CD4-positive, alpha-beta memory T cell (primary cell): ENCODE measurements at places on chromosomes 13 and 19. TPM values are rescaled to one million over a fixed set of nuclear protein-coding genes. Genes with fewer than 3 reads are reported as not detected.
A peak's percentile ranks its signal among the peaks of the same experiment; 100 is the strongest.

The CACNG8 gene
- polyA plus RNA-seq = not detected

The IFNL1 gene
- 1.6 TPM for polyA plus RNA-seq

The LILRA5 gene
- not detected for polyA plus RNA-seq

The ZNF555 gene
- 5.1 TPM for polyA plus RNA-seq

The WIZ gene
- polyA plus RNA-seq = 2.5 TPM

The TRPC4 gene
- polyA plus RNA-seq = not detected

The CYP4F12 gene
- polyA plus RNA-seq = 0.68 TPM

DNA sequence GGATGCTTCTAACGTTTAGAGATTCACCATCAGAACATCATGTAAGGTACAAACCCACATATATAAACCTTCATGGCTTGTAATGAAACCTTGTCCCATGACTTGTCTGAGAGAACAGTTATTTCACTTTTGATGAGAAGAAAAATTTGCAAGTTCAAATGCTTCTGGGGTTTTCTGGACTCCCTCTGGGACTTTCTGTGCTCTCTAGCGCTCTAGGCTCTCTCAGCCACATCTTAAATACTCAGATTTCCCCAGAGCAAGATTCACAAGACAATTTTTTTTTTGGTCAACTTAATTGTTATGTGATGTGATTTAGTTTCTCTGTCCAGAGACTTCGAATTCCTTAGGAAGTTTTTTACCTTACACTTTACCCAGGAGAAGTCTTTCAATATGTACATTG, 282.8 kb upstream of the EDNRB start:
- DNase-seq = no peak

DNA sequence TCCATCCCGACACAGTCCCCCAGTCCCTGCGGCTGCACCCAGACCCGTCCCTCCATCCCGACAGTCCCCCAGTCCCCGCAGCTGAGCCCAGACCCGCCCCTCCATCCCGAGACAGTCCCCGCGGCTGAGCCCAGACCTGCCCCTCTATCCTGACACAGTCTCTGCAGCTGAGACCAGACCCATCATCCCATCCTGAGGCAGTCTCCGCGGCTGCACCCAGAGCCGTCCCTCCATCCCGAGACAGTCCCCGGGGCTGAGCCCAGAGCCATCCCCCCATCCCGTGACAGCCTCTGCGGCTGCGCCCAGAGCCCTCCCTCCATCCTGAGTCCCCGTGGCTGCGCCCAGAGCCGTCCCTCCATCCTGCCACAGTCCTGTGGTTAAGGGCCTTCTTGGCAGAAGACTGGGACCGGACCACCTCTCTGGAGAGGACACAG, 28.8 kb upstream of the TMEM255B start:
- no peak for DNase-seq

GRCh38 chr13:99564386-99564785, 63.1 kb downstream of the TM9SF2 start:
- no peak for DNase-seq

DNA sequence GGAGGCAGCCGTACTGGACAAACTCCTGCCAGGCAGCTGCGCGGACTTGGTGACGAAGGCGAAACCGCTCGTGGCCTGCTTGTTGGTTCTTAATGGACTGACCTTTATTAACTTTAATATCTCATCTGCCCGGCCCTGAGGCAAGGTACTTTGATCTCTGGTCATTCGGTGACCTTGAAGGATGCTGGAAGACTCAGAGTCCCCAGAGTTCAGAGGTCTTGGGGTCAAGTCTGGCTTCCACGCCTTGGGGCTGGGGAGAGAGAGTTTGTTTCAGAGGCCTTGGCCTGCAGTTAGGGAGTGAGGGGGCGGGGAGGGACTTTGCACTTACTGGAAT, 9.6 kb upstream of the EMC10 start:
- DNase-seq = no peak

GRCh38 chr13:75129331-75129730, 352.6 kb downstream of the TBC1D4 start:
- DNase-seq = no peak

GRCh38 chr13:64767054-64767453, 2463.1 kb downstream of the PCDH9 start:
- no peak for DNase-seq

GRCh38 chr19:53927739-53928138, 18.7 kb downstream of the CACNG7 start:
- DNase-seq = no peak

GRCh38 chr19:4059891-4060620, 6.6 kb downstream of the ZBTB7A start:
- DNase-seq = peak; percentile 46

- DNase-seq = no peak
Observed at GRCh38 chr13:70189981-70190380, 81.7 kb upstream of the KLHL1 start.

GRCh38 chr13:83150616-83151307, 731.5 kb downstream of the SLITRK1 start:
- no peak for DNase-seq

DNA sequence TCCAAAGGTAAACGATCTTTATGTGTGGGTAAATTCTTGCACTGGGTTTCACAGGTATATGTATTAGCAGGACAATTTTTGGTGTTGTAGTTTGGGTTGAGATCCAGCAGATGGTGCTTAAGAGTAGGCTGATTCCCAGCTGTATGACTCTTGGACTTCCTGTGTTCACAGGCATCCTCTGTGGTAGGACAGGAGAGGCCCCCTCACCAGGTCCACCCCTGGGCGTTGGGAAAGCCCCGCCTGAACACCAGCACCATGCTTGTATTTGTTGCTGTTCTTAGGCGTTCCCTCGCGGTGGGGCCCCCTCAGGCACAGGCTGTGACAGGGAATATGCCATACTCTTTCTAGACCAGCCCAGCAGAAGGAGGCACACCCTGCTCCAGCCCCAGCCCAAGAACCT, 49.5 kb upstream of the PCDH17 start:
- DNase-seq = no peak
